Activated B cell treated with CpG ODN at 0.5 μM for 24 hours (primary cell): ENCODE measurements at places on chromosomes 2 and 18. TPM values are rescaled to one million over a fixed set of nuclear protein-coding genes. Genes with fewer than 3 reads are reported as not detected.
A peak's percentile ranks its signal among the peaks of the same experiment; 100 is the strongest.

The FBLN7 gene
- 0.31 and 0.71 TPM in 2 replicates for total RNA-seq

The OXER1 gene
- 1.9 and 2.1 TPM in 2 replicates for total RNA-seq

The SPEG gene
- total RNA-seq, result 0.09 and 0.42 TPM in 2 replicates

The CRYBA2 gene
- not detected in 2 replicates for total RNA-seq

The ABCG8 gene
- not detected in 2 replicates for total RNA-seq

The KYNU gene
- total RNA-seq, result 43.8 and 48.0 TPM in 2 replicates

GRCh38 chr2:26086779-26087178 lies 52.9 kb downstream of the RAB10 start:
- H3K27me3 ChIP-seq, result no peaks in the 10 kb centered on the region
- H3K27ac ChIP-seq, result no peak overlapping the region
- peaks cover 15% of the 10 kb centered on the region for H3K36me3 ChIP-seq

DNA sequence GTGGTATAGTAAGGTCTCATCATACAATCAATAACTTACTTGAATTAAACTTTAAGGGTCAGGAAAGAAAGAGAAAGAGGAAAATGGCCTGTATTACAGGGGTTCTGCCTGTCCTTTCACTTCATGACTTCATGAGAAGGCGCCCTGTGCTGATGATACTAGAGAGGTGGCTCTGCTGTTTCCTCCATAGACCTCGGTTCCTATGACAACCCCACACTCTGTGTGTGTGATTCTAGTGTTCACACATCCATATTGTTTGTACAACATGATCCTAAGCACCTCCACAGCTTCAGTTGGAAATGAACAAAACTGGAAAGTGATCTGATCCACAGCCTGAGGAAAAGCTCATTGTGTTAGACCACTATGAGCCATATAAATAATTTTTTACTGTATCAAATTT lies 7.0 kb upstream of the REEP1 start:
- peaks cover 40% of the 10 kb centered on the region for H3K27me3 ChIP-seq
- H3K27ac ChIP-seq, result no peak overlapping the region
- no peak for DNase-seq
- peaks cover 8% of the 10 kb centered on the region for H3K36me3 ChIP-seq
- no peak overlapping the region for H3K4me3 ChIP-seq

GRCh38 chr18:44715842-44716241 lies 35.2 kb downstream of the SETBP1 start:
- no peak overlapping the region for H3K4me3 ChIP-seq
- peaks cover 77% of the 10 kb centered on the region for H3K4me1 ChIP-seq
- no peaks in the 10 kb centered on the region for H3K27me3 ChIP-seq
- H3K27ac ChIP-seq, result peak overlapping the region; percentile 46
- DNase-seq, result no peak

DNA sequence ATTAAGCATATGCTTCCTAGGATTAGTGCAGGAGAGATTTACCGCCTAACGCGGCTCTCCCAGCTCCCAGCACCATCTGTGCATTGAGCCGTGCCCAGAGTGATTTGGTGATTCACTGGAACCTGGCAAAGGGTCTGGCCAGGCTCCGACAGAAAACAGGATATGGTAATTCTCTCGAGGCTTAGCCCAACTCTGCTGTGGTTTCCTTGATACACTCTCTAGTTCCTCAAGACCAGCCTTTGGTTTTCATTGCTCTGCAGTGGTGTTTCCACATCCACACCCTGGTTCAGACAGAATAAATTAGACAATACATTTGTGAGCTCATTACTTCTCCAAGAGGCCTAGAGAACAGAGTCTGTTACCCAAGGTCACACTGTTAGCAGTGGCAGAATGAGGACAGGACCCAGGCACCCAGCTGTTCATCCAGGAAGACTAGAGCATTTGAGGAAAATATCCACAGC lies 23.0 kb upstream of the SMAD2 start:
- no peak for DNase-seq
- H3K4me1 ChIP-seq, result peaks cover 19% of the 10 kb centered on the region
- H3K27me3 ChIP-seq, result peaks cover 15% of the 10 kb centered on the region
- peak overlapping the region; percentile 75 for H3K4me3 ChIP-seq
- no peak overlapping the region for H3K27ac ChIP-seq

DNA sequence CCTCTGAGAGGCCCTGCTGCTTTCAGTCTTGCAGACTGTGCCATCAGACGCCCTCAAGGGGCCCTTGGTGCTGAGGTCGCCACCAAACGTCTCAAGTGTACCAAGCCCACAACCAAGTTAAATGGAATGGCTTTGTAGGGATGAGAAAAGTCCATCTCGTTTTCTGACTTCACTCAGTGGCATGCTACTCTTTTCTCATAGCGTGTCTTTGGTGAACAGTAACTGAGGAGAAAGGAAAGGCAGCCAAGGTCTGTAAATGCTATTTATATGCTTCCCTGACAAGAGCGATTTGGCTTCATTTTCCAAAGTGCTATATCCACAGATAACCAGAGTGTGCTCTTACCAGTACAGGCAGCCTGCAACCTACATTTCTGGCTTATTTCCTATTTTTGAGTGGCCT lies 123.0 kb downstream of the MTX2 start:
- no peak overlapping the region for H3K27ac ChIP-seq
- peaks cover 18% of the 10 kb centered on the region for H3K27me3 ChIP-seq
- no peaks in the 10 kb centered on the region for H3K36me3 ChIP-seq
- no peak for DNase-seq
- no peaks in the 10 kb centered on the region for H3K4me1 ChIP-seq

GRCh38 chr18:67742954-67743353 lies 226.4 kb upstream of the DSEL start:
- no peaks in the 10 kb centered on the region for H3K36me3 ChIP-seq
- H3K27me3 ChIP-seq, result no peaks in the 10 kb centered on the region
- no peaks in the 10 kb centered on the region for H3K4me1 ChIP-seq
- H3K4me3 ChIP-seq, result no peak overlapping the region
- H3K27ac ChIP-seq, result no peak overlapping the region

- no peak overlapping the region for H3K27ac ChIP-seq
- no peak overlapping the region for H3K4me3 ChIP-seq
- no peaks in the 10 kb centered on the region for H3K36me3 ChIP-seq
- no peaks in the 10 kb centered on the region for H3K4me1 ChIP-seq
- no peaks in the 10 kb centered on the region for H3K27me3 ChIP-seq
These were observed 67.5 kb downstream of the LTBP1 start for GRCh38 chr2:33014268-33014667.

DNA sequence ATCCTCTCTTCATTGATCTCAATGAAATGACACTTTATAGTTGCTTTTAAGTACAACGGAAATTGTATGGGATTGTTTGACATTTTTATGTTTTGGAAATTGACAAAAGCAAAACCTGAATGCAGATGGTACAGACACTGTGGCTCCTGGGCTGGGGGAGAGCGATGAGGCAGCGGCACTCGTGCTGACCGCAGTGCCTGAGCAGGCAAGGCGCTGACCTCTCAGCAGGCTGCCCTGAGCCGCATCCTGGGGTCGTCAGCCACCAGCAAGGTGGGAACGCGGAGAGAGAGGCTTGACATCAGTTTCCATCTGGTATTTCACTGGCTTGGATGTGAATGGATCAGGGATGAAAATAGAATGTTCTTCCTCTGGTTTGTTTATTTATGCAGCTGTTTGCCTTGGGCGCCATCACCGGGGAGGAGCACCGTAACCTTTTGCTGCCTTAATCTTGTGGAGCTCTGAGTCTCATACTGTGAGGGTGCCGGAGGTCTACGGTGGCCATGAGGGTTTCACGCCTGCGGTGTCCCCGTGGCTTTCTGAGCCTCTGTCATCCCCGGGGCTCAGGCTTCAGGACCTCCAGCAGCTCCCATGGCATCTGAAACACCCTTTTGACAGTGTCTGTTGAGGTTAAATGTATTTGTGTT lies 94.8 kb upstream of the TPO start:
- no peak for DNase-seq
- H3K27ac ChIP-seq, result no peak overlapping the region
- no peaks in the 10 kb centered on the region for H3K4me1 ChIP-seq
- H3K4me3 ChIP-seq, result no peak overlapping the region
- peaks cover 2% of the 10 kb centered on the region for H3K27me3 ChIP-seq

DNA sequence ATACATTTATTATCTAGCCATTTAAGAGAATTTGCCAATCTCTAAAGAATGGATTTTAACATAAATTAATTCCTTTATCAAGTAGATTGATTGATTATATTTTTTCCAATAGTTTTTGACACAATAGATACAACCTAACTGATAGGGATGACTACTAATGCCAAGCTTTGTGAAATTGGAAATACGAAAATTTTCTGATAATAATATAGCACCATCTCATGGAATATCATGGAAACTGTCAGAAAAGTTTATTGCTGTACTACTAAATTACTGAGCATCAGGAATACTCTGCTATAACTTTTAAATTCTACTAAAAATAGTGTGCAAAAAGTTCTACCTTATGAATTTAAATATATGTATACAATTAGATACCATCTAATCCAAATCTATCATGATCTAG lies 101.8 kb upstream of the MAP2 start:
- no peak for DNase-seq
- H3K4me3 ChIP-seq, result no peak overlapping the region
- no peaks in the 10 kb centered on the region for H3K4me1 ChIP-seq
- no peaks in the 10 kb centered on the region for H3K36me3 ChIP-seq
- H3K27ac ChIP-seq, result no peak overlapping the region

DNA sequence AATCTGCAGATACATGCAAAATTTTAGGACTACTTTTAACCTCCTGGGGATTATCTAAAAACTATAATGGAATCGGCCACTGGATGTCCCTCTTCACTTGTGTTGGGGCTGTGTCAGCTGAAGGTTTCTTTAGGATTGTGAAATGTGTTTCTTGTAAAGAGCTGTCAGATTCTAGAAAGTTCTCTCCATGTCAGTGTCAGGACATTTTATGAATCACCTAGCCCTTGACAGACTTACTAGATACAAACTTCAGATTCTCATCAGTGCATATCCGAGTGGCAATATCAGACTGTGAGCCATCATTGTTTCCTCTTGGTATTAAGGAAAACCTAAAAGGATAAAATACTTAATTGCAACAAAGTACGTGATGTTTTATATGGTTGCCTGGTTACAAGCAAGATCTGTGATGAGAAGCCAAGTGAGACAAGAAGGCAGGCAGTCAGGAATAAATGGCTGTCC lies 107.3 kb downstream of the CPS1 start:
- H3K4me3 ChIP-seq, result no peak overlapping the region
- H3K27me3 ChIP-seq, result no peaks in the 10 kb centered on the region

DNA sequence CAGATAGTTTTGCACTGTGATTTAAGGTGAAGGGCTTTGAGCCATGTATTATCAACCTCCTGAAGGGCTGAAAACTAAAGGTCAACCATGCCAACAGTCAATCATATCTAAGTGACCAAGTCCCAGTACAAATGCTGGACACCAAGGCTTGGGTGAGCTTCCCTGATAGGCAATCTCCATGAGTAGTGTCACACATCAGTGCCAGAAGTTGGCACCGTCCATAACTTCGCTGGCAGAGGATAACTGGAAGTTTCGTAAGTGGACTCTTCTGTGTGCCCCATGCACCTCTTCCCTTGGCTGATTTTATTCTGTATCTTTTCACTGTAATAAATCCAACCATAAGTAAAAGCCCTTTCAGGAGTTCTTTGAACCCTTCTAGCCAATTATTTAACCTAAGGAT lies 13.2 kb downstream of the REV1 start:
- H3K27ac ChIP-seq, result no peak overlapping the region
- H3K4me1 ChIP-seq, result peaks cover 37% of the 10 kb centered on the region
- no peaks in the 10 kb centered on the region for H3K27me3 ChIP-seq
- H3K4me3 ChIP-seq, result no peak overlapping the region

- H3K4me1 ChIP-seq, result no peaks in the 10 kb centered on the region
- peaks cover 17% of the 10 kb centered on the region for H3K36me3 ChIP-seq
- no peak overlapping the region for H3K27ac ChIP-seq
These were observed 19.3 kb downstream of the PTMA start for GRCh38 chr2:231727621-231728020.

- no peak overlapping the region for H3K4me3 ChIP-seq
- no peaks in the 10 kb centered on the region for H3K36me3 ChIP-seq
- peaks cover 10% of the 10 kb centered on the region for H3K4me1 ChIP-seq
- H3K27me3 ChIP-seq, result peaks cover 49% of the 10 kb centered on the region
- H3K27ac ChIP-seq, result no peak overlapping the region
These were observed 14.2 kb downstream of the SIGLEC15 start for GRCh38 chr18:45839414-45840395.

DNA sequence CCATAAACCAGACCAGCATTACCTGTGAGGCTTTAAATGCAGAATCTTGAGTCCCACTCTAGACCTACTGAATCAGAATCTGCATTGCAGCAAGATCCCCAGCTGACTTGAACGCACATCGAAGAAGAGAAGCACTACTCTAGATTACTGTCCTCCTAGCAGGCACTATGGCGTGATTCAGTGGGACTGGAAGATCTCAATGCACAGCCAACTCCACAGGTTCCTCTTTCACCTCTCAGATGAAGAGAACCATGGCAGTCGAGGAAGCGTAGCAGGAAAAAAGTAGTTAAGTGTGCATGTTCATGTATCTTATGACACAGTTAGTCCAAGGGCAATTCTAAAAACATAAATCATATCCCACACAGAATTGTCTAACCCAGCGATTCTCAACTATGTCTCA lies 97.4 kb downstream of the STK39 start:
- H3K4me1 ChIP-seq, result no peaks in the 10 kb centered on the region
- no peak overlapping the region for H3K4me3 ChIP-seq
- no peak overlapping the region for H3K27ac ChIP-seq
- no peak for DNase-seq

GRCh38 chr2:159208438-159208837 lies 78.1 kb downstream of the WDSUB1 start:
- no peaks in the 10 kb centered on the region for H3K27me3 ChIP-seq
- H3K36me3 ChIP-seq, result no peaks in the 10 kb centered on the region
- H3K4me1 ChIP-seq, result peaks cover 15% of the 10 kb centered on the region
- DNase-seq, result no peak
- no peak overlapping the region for H3K4me3 ChIP-seq

- no peaks in the 10 kb centered on the region for H3K4me1 ChIP-seq
- peaks cover 3% of the 10 kb centered on the region for H3K27me3 ChIP-seq
- no peaks in the 10 kb centered on the region for H3K36me3 ChIP-seq
- DNase-seq, result no peak
- no peak overlapping the region for H3K4me3 ChIP-seq
- H3K27ac ChIP-seq, result no peak overlapping the region
These were observed 213.3 kb downstream of the LDLRAD4 start for GRCh38 chr18:13431886-13432285.

GRCh38 chr2:23926290-23926749 lies 603 bp downstream of the ATAD2B start:
- peak overlapping the region; percentile 97 for H3K4me3 ChIP-seq
- peak overlapping the region; percentile 99 for H3K27ac ChIP-seq
- H3K27me3 ChIP-seq, result no peaks in the 10 kb centered on the region
- H3K36me3 ChIP-seq, result peaks cover 16% of the 10 kb centered on the region
- H3K4me1 ChIP-seq, result peaks cover 46% of the 10 kb centered on the region

DNA sequence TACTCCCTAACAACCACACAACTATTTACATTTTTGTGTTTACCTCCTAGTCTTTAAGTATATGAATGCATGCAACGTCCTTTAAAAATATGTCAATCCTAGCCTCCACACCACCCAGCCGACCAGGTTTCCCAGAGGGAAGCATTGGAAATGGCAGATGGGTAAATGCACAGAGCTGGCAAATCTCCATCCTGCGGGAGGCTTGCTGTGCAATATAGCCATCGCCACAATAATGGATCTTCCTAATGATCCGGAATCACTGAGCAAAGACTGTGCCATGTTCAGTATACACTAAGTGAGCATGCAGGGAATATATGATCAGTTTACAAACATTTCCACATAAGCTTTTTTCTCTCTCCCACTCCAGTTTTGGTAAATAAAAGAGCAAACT lies 131.8 kb downstream of the NEDD4L start:
- no peak overlapping the region for H3K4me3 ChIP-seq
- no peak overlapping the region for H3K27ac ChIP-seq
- H3K27me3 ChIP-seq, result no peaks in the 10 kb centered on the region
- H3K36me3 ChIP-seq, result no peaks in the 10 kb centered on the region
- H3K4me1 ChIP-seq, result peaks cover 2% of the 10 kb centered on the region

- no peaks in the 10 kb centered on the region for H3K36me3 ChIP-seq
- H3K27ac ChIP-seq, result no peak overlapping the region
- no peaks in the 10 kb centered on the region for H3K4me1 ChIP-seq
- peaks cover 2% of the 10 kb centered on the region for H3K27me3 ChIP-seq
- DNase-seq, result no peak
- H3K4me3 ChIP-seq, result no peak overlapping the region
These were observed 452.8 kb upstream of the VWC2L start for GRCh38 chr2:213958086-213958485.
